GM13976 (cell line): ENCODE measurements at places on chromosomes 5 and 9.

GRCh38 chr9:131403493-131403773 is 9.5 kb downstream of the PRRC2B start:
- no peak for DNase-seq

DNA sequence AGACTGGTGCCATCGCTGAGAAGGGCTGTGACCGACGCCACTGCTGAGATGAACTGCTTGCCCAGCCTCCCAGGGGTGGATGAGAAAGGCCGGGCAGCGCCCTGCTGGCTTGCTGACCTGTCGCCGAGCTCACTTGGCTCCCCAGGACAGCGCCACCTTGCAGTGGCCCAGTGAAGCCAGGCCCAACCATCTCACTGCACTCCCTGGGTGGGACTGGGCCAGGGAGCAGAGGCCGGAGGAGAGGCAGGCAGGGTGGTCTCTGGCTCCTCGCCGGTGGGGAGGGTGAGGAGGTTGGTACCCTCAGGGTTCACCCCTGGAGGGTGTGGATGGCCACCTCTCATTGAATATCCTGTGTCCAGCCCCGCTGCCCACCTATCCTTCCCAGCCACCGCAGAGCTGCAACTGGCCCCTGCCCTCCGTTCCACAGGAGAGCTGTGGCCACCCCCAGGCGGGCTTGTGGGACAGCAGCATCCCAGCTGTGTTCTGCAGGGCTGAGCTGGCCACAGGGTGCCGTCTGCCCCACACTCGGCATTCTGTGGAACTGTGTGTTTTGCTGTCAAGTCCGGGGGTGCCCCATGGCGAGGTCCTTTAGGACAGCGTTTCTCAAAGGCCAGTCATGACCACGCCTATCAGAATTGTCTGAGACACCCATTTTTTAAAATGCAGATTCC is 41.0 kb upstream of the FCN2 start:
- DNase-seq = no peak

DNA sequence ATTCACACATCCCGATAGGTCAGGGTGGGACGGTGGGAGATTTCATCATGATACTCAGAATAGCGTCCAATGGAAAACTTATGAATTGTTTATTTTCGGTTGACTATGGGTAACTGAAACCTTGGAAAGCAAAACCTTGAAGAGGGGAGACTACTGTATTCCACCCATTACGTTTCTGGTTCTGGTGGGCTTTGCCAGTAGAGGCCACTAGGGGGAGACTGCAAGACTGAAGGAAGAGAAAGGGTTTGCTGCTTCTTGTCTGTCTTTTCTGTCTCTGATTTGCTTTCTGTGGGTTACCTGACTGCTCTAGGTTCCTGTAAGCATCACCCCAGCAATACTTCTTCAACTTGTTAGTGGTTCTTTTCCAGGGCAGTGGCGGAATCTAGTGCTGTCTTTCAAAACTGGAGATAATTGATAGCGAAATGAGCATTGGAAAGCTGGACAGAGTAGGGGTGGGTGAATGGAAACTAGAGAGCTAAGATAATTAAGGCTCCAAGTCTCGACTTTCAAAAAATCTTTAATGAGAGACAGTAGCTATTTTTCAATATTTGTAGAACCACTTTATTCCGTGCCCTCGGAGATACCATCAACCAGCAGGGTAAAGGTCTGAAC is 27.0 kb downstream of the GRIN3A start:
- DNase-seq = peak; percentile 23

DNA sequence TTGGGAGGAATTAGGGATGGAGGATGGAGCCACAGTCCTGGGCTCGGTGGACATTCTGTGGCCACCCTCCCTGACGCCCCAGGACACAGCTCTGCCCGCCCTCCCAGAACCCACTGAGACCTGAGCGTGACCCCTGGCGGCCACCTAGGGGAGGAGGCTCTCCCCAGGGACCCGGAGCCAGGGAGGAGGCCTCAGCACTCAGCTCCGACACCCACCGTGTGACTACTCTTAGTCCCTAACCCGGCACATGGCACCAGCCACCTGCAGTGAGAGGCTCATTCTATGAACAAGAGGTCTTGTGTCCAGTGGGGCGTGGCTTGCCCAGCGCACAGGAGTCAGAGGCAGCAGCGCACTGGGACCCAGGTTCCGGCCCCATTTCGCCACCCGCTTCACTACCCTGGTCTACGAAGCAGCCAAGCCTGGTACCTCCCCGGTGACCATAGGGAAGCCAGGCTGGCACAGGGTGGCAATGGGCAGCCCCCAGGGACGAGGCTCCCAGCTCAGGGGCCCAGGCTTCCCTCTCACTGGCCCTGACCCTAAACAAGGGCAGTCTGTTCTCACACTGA is 10.2 kb downstream of the SARDH start:
- DNase-seq = no peak

DNA sequence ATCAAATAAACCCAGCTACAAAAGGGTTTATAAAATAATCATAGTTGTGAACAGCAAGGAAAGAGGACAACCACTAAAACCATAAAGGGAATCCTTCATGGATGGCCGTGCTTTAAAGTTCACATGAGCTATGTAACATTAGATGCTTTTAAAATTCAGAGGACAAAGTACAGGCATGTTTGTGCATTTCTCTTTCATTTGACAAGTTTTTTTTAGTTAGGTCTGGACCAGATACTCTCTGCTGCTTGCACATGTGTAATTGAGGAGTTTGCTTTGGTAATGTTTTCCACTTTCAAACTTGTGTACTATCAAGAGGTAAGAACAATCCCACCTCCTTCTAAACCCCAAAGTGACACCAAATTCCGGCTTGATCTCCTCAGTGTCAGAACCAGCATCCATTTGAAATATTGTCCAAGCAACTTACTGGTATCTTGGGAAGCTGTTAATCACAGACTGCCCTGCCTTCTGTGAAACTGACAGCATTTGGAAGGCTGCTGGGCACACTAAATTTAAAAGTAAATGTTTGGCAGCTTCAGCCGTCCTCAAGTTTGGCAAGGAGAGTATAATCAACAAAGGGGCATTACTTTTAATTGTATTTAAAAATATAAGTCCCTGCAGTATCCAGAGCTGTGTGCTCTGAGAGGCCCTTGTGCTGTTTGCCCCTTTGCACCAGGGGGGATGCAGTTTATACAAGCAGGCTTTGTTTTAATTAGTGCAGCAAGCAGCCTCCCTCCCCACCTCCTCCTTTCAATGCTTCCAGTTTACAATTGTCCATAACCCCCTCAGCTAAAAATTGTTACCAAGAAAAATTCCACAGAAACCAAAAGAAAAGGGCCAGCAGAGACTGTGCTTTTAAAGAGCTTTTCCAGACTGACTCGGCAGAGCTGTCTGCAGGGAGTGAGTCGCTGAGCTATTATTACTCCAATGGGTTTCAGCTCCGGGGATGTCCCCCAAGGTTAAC is 328.3 kb upstream of the MPDZ start:
- DNase-seq = no peak

DNA sequence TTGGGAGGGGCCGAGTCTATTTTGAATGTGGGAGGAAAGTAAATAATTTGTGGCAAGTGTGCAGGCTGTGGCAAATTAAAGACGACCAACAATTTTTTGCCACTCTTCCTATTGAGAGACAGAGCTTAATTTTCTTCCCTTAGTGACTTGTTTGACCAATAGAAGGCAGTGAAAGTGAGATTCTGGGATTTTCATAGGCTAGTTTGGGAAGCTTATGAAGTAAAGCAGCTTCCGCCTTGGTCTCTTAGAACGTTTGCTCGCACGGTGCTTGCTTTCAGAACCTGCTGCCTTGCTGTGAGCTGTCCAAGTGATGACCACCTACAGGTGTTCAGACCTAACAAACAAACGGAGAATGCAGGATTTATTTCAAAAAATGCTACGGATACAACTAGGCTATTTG is 6.7 kb upstream of the OR1N2 start:
- no peak for DNase-seq

DNA sequence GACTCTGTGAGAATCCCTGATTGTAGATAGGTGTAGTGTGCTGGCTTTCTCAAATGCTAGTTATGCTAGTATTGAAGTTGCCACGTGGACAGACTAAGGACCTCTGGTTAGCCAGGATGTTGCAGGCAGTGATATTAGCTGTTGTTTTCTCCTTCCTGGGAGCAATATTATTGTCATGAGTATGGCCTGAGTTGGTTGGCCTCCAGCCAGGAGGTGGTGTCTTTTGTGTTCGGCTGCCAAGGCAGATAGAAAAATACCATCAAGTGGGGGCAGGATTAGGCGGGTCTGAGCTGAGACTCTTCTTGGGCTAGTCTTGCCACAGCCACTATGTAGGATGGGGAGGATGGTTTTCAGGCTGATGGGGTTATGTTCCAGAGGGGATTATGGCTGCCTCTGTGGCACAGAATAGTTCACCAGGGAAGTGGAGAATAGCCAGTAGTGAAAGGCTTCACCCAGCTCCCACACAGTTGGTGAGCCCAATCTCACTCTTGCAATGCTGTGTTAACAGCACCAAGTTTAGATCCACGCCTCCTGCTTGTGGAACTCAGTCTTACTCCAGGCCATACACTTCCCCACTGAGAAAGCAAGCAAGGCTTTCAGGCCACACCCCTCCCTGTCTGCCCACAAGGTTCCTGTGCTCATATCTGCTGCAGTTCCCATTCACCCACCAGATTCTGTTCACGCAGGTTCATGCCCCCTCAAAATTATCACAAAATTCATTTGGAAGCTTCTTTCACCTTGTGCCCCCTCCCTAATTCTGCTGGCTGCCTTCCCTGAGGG is 31.2 kb downstream of the GHR start:
- DNase-seq = no peak

DNA sequence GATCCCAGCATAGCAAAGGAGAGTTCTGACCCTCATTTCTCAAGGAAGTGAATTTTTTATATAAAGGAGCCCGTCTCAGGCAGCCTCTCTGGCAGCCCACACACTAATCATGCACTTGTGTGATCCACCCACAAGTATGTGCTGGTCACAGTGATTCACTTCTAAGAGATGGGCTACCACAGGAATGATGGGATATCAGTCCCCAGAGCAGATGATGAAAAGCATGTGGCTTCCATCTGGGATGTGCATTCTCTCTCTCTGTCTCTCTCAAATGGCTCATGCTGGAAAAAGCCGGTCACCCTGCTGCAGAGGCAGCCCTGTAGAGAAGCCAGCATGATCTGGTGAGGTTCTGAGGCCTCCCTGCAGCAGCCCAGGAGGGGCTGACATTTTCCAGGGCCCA is 74.2 kb upstream of the ADCY2 start:
- DNase-seq = no peak

GRCh38 chr9:77020413-77021290 is 1.2 kb downstream of the FOXB2 start:
- DNase-seq = peak; percentile 36

- no peak for DNase-seq
These were observed 55.3 kb downstream of the SEMA5A start for GRCh38 chr5:9490494-9491097.

DNA sequence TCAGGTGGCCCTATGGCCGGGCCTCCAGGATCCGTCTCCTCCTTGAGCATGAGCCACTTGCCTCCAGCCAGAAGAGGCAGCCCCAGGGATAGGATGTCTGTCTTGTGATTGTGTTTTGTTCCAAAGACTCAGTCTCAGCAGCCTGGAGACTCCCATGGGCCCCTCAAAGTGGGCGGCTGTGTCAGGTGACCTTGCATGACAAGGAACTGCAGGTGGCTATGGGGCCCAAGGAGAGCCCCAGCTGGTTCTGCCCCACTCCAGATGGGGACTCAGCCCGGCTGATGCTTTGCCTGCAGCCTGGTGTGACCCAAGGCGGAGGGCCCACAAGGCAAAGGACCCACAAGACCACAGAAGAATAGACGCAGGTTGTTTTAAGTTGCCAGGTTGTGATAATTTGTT is 284.3 kb upstream of the IRX4 start:
- no peak for DNase-seq

DNA sequence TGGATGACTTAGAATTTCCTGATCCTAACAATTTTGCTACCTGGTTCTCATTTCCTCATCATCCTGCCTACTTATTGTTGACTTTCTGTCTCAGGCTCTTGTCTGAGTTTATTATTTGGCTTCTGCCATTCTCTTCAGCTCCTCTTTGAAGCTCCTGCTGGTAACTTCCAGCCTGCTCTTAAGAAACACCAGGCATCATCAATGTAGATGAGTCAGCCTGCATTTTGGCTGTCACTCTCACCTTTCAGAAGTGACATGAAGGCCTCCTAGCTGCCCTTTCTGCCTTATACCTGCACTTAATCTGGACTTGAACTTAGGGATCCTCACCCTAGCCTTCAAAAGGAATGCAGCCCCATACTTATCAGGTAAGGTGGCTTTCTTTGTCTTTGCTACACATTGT is 551.8 kb upstream of the ZNF608 start:
- DNase-seq = no peak

DNA sequence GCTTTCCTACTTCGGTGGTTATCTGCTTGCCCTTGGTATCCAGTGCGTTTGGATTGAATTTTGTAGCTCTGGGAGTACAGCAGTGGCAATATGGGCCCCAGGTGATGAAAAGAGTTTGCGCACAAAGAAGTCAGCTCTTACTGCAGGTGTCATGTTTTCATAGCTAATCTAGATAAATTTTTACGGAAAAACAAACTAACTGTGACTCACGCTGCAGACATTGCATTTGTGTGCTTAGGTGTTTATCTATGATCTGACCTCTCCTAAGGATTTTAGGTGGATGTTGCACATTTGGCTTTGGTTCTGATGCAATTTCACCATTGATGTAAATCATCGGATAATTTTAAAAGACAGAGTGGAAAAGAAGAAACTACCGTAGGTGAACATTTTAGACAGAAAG is 92.1 kb downstream of the VCAN start:
- no peak for DNase-seq

GRCh38 chr9:131233995-131234394 is 42.3 kb downstream of the FAM78A start:
- DNase-seq = no peak

DNA sequence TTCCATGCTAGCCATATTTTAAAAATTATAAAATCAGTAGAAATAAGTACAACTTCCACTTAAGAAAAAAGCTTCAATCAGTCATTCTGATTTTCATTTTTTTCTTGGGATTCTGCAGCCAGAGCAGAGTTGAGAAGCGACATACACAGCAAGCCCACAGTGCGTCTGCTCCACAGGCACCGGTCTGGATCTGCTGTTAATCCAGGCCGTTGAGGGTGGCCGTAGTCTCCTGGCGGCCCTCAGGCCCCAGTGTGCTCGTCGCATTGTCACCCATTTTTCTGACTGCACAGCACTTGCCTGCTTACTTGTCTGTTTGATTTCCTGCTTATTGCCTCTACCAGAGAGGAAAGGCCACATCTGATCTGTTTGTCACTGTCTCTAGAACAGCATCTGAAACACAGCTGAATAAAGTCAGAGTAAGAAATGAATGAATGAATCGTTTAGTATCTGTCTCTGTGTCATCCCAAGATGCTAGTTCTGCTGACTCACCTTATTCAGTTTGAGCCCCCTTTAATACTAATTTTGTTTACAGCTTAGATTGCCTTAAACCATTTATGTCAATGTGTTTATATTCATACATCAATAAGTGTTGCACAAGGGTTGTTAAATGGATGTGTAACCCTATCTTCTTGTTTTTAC is 11.6 kb upstream of the ASPN start:
- no peak for DNase-seq

- DNase-seq = no peak
These were observed 25.3 kb upstream of the PPP1R2B start for GRCh38 chr5:156824800-156825199.

GRCh38 chr5:81717226-81717625 is 33.7 kb downstream of the SSBP2 start:
- no peak for DNase-seq

- no peak for DNase-seq
These were observed 736 bp upstream of the GLDC start for GRCh38 chr9:6646293-6646636.
